ENCODE measurements at places on chromosomes 13 and 19. TPM values are rescaled to one million over a fixed set of nuclear protein-coding genes. Genes with fewer than 3 reads are reported as not detected.

- DNase-seq = no peak
These were observed 127.9 kb upstream of the SOX1 start for GRCh38 chr13:111938741-111939665.

The ZNF132 gene
- total RNA-seq = 8.0 TPM

The ELANE gene
- total RNA-seq = 0.81 TPM

DNA sequence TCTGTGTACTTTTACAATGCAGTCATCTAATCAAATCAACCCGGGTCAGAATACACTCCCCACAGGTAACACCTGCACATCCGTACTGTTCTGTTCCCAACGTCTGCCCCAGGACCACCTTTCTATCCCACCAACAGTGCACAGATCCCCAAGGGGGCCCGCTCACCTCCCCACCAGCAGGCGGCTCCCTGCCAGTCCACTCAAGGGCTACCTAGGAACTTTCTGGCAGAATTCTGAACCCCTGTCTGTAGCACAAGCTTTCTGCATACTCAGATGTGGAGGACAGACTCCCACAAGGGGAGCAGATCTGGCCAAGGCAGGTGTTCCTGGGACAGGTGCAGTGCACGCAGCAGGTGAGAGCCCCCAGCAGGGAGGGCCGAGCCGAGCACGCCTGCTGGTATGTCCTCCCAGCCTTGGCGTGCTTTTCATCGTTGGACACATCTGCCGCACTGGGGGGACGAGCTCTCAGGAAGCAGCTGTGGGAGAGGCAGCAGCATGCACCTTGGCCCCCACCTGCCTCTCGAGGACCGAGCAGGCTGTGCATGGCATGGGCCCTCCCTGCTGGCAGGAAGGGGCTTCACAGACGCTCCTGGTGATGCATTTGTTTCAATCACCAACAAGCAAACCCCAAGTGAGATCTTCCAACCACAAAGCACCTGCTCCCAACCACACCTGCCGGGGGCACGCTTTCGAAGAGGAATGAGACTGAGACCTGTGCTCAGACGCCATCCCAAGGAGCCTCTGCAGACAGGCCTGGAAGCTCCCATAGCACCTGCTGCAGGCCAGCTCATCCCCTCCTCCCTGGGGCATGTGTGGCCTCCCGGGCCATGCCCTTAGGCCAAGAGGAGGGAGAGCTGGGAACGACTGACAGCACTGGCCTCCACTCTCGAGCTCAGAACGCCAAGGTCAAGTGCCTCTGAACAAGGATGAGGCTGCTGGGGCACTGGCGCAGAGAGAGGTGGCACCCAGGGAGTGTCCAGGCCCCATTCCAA is 35.9 kb downstream of the RAB20 start:
- no peak for DNase-seq

GRCh38 chr13:19864024-19864745 is 736 bp upstream of the ZMYM5 start:
- DNase-seq = peak; percentile 79

DNA sequence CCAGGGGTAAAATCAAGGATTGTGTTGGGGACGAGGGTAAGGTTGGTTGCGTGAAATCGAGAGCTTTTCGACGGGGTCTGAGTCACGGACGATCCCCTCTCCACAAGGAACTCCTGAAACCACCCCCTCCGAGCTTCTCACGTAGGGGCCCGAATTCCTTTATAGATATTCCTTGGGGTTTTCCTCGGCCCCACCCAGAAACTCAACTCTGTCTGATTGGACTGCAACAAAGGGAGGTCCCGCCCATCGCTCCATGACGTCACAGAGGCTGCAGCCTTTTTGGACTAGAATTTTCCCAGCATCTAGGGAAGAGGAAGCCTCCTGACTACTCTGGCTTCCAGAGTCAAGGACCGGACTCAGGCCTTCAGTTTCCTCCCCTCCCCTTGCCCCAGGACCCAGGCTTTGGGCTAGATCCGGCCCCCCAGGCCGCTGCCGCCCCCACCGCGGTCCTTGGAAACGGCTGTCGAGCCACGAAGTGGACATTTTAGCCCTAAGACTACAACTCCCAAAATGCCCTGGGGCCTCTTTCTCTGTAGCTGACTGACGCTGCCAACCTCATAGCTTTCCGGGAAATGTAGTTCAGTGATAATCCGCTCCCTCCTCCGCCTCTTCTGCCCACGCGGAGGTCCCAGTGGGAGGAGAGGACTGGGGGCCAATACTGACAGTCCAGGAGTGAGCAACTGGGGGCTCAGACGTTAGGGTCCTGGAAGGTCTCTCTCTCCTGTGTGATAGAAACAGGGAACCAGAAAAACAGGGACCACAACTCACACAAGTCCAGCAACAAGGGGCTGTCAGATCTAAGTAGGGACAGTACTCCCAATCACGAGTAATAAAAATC is at the start of gene IZUMO1:
TSS of gene IZUMO1 (minus strand) at position 172 of the 838 bp plus-strand sequence. CDS start 1,050 bp downstream, outside the sequence.
- no peak for DNase-seq
